ENCODE measurements at places on chromosomes 12 and 14.

DNA sequence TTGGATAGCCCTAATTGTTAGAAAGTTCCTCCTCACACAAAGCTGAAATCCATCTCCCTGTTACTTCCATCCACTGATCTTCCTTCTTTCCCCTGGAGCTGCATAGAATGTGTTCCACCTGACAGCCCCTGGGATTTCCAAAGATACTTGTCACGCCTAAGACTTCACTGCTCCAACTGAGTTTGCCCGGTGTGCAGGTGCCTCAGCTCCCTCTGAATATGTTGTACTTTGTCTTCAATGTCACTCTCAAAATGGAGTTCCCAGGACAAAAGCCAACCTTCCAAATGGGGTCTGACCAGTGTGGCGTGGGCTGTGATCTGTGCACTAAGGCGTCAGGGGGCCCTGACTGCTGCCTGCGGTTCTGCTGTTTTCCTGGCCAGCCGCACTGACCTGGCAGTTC, 42.8 kb downstream of the CACNA2D4 start:
- no peak for DNase-seq

DNA sequence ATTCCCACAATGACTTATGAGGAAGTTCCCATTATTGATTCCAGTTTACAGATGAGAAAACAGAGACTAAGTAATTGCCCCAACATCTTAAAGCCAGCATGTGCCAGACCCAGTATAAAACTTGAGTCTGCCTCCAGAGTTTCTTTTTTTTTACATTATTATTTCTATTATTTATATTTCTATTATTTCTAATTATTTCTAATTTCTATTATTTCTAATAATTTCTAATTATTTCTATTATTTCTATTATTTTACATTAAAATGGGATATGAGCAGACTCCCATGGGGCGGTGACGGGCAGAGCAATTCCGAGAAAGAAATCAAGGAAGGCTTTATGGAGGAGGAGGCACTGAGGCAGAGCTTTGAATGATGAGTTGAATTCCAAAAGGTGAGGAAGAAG, 54.4 kb upstream of the BDKRB2 start:
- DNase-seq, result no peak

DNA sequence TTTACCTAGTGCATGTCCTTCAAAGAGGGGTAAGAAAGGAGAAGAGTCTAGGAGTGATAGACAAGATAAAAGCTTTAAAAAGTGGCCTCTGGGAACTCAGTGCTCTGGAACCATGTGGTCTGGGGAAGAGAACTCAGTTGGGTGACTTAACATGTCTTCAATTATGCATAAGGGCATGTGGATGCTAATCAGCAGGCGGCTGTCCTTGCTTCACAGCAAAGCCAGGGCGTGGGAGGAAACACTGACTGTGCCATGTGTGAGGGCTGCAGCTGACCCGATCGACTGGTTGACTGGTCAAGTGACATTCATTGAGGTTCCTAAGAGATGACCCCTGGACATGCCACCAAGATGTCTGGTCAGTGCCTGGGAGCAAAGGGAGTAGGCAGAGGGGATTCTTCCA, 1053.8 kb downstream of the BCL11B start:
- DNase-seq, result peak; percentile 6

GRCh38 chr12:58529897-58530741, 390.2 kb downstream of the LRIG3 start:
- no peak for DNase-seq

DNA sequence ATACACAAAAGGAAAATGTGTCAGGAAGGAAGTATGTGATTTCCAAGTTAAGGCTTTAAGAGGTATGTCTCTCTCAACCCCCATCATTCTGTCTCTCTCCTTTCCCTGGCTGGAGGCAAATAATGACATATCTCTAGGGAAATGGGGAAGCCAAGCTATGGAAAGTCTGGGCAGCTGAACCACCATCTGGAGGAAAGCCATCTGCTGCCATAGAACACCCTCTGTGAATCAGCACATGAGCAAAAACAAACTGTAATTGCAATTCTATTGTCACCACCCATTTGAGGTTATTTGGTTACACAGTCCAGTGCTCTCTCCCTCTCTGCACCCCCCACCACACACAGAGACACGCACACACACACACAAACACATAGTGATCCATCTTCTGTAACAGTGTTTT, 766.2 kb downstream of the FLRT2 start:
- DNase-seq, result no peak

All from DND-41 (cell line).